Activated naive CD8-positive, alpha-beta T cell treated with anti-CD3 and anti-CD28 coated beads, Interleukin-2, amount 50 U/mL, for 24 hours (primary cell): ENCODE measurements at places on chromosomes 4 and X.

GRCh38 chrX:114582264-114582632 is 1.6 kb upstream of the HTR2C start:
- DNase-seq: no peak

GRCh38 chrX:154827194-154828015 is 7.1 kb downstream of the SMIM9 start:
- DNase-seq: no peak

GRCh38 chr4:84494531-84494930 is 4.6 kb downstream of the NKX6-1 start:
- no peak for DNase-seq

GRCh38 chr4:22456291-22456690 is 59.6 kb downstream of the ADGRA3 start:
- no peak for DNase-seq

DNA sequence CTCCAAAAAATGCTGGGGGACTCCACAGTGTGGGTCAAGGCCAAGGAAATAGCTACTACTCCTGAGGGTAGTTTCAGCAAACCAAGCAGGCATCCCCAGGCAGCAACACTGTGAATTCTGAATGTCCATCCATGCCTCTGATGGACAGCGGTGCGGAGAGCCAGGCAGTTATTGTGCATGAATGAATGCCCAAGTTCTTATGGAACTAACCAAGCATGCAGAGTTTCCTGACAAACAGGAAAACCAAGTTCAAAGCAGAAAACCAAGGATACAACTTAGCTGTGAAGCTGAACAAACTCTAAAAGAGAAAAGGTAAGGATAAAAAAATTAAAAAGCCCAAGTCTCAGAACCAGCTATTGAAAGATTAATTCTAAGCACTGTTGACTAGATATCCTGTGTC is 642.6 kb upstream of the HS3ST1 start:
- no peak for DNase-seq

DNA sequence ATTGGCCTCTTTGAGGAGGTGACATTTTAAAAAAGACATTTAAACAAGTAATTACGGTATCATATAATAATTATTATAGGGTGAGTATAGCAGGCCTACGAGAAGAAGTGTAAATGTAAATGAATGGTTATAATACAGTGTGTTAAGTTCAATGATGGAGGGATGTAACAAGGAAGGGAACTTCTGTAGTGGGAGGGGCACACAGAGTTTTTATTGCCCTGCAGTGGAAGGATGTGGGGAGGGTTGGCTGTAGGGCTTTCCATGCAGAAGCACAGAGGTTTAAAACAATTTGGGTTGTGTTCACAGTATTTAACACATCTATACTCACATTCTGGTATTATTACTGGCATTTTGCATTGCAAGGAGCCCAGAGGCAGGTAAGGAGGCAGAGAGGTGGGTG is 41.1 kb downstream of the AFF1 start:
- DNase-seq: no peak

- DNase-seq: no peak
Measured at GRCh38 chrX:47583240-47583861, 1.1 kb downstream of the TIMP1 start.

GRCh38 chr4:158610790-158611189 is 60.9 kb downstream of the C4orf46 start:
- no peak for DNase-seq

DNA sequence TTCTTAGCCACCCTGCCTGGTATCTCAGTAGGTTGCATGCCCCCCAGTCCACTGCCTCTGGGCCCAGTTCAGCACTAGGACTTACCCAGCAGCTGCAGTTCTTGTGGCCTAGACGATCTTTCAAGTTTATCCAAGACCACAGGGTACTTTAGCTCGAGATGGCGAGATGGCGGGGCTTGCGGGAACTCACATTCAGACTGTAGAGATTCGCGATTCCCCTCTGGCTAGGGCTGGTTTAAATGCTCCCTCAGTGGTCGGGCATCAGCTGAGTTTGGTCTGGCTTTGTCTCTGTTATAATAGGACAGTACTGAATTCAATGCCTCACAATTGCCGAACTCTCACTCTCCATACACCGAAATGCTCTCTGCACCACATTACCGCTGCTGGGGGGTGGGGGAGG is 18.4 kb upstream of the RFC1 start:
- DNase-seq: no peak

GRCh38 chr4:117293784-117294183 is 208.4 kb upstream of the TRAM1L1 start:
- DNase-seq: no peak

DNA sequence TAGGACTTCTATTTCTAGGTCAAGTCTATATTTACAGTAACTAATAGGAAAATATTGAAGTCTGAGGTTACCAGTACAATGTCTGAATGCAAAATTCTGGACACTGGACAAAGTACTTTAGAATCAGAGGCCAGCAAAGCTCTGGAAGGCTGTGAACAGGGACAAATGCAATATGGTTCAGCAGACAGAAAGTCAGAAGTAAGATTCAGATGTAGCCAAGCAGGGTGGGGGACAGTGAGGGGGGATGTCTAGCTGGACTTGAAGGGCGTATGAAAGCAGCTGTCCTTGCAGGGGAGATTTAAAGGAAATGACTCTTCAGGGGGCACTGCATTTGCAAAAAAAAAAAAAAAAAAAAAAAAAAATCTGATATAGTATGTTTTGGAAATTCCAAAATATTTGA is 2.9 kb downstream of the SORBS2 start:
- DNase-seq: no peak

GRCh38 chrX:375181-376036 is 11.3 kb downstream of the PPP2R3B start:
- DNase-seq: no peak

DNA sequence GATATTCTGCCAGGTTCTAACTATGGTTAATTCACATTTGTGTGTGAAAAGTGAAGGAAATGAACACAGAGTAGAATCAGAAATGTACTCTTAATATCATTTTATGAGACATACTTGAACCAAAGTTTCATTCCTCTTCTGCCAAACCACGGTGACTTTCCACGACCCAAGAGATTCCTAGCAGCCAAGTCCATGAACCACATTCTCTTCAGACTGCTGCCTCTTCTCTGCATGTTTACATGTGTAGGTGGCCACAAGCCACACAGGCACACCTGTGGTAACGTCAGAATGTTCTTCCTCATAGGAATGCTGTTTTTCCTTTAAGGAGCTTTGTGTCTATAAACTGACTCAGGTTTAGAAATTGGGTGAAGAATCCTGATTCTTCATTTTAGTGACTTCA is 1411.2 kb downstream of the RAPGEF2 start:
- no peak for DNase-seq

GRCh38 chr4:94126669-94127068 is 81.0 kb upstream of the SMARCAD1 start:
- DNase-seq: no peak

GRCh38 chr4:24063731-24064130 is 173.9 kb upstream of the PPARGC1A start:
- no peak for DNase-seq

- DNase-seq: no peak
Measured at GRCh38 chrX:107721318-107721717, 54.3 kb downstream of the TSC22D3 start.

DNA sequence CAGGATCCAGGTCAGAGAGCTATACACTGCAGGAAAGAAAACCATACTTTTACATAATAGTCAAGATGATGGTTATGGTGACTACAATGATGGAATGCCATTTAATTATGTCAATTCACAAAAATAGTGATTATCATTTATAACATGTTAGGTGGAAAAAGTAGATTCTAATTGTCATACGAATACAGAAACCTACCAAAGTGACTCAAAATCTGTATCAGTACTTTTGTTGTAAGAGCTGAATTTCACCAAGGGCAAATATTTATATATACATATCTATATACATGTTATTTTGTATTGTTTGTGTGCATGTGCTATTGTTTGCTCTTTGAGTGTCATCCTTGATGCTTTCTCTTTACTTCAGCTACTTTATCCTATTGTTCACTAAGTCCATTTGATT is 485.4 kb downstream of the INPP4B start:
- DNase-seq: no peak

GRCh38 chr4:57351731-57352130 is 241.5 kb upstream of the IGFBP7 start:
- no peak for DNase-seq

- no peak for DNase-seq
Measured at GRCh38 chrX:131778269-131779218, 234.7 kb downstream of the OR13H1 start.

DNA sequence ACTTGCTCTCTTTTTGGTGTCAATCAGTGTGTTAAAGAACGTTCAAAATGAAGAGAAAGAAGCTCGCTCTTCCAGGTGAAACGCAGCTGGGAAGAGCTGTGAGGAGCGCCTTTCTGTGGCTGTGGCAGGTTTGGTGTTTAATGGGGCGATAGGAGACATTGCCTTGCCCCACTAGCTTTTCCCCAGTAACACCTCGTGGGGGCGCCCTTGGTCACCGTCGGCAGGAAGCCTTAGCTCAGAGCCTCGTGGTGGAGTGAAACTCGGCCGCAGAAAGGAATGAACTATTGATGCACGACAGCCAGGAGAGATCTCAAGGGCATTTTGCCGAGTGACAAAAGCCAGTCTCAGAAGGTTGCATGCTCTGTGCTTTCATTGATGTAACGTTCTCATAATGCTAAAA is 65.1 kb downstream of the GPR143 start:
- no peak for DNase-seq

DNA sequence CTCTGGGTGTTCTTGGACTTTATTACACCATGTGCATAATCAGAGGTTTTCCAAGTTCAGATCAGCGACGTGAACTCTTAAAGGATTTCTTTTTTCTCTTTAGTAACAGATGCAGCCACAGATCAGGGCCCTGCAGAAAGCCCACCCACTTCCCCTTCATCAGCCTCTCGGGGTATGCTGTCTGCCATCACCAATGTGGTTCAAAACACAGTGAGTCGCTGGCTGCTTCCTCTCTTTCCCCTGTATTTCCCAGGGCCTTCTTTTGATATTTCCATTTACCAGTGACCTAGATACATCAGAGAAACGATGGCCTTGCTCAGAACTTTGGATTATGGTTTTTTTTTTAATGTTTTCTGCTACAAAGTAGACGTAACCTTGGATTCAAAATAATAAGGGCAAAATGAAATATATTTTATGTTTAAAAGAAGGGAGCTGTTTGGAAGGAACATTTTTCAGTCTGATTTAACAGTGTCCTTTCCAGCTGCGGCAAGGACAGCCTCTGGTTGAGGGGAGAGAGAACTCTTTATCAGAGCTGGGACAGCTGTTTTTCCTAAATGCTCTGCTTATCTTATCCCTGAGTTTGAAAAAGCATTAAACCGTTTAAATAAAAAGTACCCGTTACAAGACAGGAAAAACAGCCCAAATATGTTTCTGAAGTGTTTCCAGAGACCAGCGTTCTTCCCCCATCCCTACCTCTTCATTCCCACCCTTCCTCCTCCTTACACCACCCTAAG is 38.2 kb downstream of the FAM114A1 start:
- no peak for DNase-seq

DNA sequence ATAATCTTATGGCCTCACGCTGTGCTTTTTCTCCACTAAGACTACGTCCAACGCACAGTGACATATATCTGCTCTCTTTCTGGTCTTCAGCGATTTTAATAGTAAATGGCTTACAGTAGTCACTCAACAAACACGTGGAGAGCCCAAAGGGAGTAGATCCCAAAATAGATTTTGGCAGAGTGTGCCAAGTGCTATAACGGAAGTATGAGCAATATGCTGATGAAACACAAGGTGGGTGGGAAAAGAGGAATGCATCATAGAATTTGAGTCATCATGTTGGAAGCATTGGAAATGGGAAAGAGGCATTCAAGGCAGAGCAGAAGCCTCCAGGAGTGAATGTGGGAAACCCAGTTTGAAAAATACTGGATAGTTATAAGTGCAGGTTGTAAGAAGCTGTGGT is 129.1 kb upstream of the LDB2 start:
- DNase-seq: no peak

DNA sequence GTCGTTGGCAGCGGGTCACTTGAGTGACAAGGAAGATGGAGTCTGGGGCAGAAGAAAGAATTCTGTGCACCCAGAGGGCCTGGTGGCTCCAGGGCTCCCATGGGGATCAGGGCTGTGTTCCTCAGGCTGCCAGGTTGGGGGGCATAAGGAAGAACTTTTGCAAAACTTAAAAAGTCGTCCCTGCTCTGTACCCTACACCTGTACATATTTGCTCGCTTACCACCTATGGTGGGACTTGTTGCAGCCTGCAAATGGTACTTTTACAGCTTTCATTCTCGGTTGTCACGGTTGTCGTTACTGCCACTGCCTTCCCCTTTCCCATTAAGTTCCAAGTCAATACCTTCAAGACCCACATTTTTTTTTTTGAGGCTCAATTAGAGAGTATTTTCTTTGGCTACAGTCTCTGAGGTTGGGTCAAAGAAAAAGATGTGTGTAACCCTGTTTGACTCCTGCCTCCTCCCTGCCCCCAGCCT is 9.1 kb downstream of the ARX start:
- no peak for DNase-seq

DNA sequence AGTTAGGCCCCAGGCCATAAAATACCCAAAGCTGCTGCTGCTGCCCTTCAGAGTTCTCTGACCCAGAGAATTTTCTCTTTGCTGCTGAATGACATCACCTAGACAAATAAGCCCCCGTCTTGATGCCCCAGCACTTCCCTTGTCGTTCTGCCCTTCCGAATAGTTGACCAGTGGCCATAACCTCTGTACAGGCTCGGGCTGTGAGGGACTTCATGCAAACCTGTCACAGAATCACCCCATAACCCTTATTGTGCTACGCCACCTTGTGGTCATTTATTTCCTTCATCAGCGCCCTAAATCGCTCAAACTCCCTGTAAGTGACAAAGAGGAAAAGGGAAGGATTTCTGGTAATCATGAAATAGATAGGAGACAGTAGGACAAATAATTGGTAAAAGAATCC is 18.8 kb downstream of the SPACA5 start:
- peak; percentile 16 for DNase-seq

DNA sequence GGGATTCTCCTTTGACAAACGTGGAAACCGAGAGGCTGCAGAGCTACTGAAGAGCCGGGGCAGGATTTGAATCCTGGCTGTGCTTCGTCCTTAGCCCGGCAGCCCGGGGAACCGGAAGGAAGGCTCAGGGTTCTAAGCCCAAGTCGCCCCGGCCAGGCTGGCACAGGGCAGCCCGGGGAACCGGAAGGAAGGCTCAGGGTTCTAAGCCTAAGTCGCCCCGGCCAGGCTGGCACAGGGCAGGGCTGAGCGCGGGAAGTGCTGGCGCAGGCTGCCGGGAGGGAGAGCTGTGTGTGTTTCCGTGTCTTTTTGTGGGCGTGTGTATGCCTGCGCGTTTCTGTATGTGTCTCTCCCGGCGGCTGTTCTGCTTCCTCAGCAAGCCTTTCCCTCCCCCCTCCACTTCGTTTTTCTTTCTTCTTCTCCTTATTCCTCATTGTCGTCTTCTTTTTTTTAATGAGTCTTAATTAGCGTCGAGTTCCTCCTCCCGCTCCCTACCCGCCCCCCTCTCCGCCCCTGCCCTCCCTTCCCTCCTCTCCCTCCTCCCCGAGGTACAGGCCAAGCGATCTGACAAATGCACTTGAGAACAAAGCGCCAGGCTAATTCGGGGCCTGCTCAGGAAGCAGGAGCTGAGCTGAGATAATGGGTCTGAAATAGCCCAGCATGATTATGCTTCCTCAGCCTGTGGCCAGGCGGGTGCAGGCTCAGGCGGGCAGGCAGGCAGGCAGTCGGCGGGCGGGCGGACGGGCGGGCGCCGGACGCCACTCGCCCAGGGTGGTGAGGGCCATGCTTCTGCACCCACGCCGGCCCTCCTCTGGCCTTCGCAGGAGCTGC is 65.9 kb downstream of the EFNB1 start:
- DNase-seq: peak; percentile 5
